ENCODE measurements at places on chromosomes 2 and 18.
A peak's percentile ranks its signal among the peaks of the same experiment; 100 is the strongest.

- DNase-seq = no peak
Measured at GRCh38 chr2:21282515-21282898, 158.7 kb downstream of the TDRD15 start.

DNA sequence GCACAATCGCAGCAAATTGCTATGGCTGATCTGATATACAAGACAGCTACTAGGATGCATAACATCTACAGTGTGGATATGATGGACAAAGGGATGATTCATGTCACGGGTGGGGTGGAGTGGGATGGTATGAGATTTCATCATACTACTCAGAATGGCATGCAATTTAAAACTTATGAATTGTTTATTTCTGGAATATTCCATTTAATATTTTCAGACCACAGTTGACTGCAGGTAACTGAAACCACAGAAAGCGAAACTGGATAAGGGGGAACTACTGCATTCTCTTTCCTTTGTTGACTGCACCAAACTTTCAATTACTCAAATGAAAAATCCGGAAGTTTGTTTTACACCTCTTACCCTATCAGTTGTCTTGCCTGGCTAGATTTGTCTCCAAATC lies 94.4 kb upstream of the NEUROD1 start:
- DNase-seq = no peak

DNA sequence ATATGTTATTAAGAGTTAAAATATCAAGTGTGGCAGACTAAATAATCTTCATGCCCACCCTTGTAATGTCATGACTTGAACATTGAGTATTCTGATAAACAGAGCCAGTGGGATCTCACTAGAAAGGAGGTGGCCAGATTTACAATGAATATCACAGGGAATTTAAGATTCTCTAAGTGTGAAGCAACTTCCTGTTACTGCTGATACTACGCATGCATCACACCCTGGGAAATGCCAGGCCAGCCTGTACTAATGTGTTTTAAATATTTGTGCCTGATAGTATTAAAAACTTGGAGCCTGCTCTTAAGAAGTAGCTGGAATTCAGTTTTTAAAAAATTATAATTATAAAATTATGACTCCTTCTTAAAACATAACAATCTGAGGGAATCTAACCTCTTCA lies 148.3 kb downstream of the LAMA3 start:
- no peak for DNase-seq

- no peak for DNase-seq
Measured at GRCh38 chr2:124450481-124450880, 425.4 kb downstream of the CNTNAP5 start.

- DNase-seq = no peak
Measured at GRCh38 chr2:236216711-236217110, 47.5 kb downstream of the ASB18 start.

- DNase-seq = no peak
Measured at GRCh38 chr18:9898792-9899549, 13.2 kb downstream of the TXNDC2 start.

DNA sequence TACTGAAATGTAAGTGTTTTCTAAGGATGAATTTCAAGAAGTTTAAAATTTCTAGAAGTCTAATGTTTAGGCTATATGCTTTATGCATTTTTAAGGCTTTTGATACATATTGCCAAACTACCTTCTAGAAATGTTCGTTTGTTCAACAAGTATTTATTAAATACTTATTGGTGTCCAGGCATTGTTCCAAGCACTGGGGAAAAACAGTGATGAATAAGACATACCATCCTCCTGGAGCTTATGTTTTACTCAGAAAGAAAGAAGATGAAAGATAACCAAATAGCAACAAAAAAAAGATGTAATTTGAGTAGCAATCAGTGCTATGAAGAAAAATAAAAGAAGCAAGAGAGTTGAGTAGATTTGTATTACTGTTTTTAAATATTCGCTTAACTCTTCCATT lies 692.9 kb downstream of the SLC4A3 start:
- no peak for DNase-seq

- no peak for DNase-seq
Measured at GRCh38 chr2:233996000-233996399, 54.5 kb upstream of the SPP2 start.

GRCh38 chr2:50097148-50097547 lies 934.8 kb downstream of the NRXN1 start:
- no peak for DNase-seq

- no peak for DNase-seq
Measured at GRCh38 chr2:142112757-142113221, 18.0 kb downstream of the LRP1B start.

DNA sequence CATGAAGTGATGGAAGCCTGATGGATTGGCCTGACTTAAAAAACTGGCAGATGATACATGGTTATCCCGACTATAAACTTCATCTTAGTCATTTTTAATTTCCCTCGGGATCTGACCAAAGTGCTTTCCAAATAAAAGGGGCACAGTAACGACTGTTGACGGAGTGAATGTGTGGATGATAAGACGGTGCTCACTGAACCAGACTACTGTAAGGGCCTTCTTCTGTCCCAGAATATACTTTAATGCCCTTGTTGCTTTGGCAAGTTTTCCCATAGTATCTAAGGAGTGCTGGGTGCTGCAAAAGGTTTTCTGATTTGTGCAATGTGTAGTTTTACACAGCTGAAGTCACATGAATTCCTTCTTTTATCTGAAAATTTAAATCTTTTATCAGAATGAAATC lies 373.5 kb downstream of the DSEL start:
- DNase-seq = no peak

DNA sequence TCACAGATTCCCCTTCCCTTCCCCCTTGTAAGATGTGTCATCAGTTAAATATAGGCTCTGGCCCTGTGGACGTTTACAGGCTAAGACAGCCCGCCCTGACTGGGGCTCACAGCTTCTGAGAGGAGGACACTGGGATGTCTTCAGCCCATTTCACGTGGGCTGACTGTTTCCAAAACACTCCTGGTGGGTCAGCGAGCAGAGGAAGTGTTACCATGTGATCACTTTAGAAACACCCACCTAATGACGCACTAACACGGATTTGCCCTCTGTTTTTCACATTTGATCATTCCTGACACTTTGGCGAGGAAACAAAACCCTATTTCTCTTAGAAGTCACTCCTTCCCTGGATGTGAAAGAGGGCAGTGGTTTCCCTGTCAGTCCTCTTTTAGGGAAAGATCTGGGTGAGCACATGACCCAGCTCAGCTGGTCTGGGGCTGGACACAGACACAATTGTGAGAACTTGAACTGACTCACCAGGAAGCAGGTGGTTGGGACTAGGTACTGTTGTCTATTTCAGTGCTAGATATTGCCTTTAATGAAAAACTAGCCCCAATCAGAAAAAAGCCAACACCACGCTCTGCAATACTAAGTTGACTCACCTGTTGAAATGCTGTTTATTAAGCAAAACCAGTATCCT lies 38.8 kb downstream of the BMP10 start:
- peak; percentile 56 for DNase-seq

- DNase-seq = no peak
Measured at GRCh38 chr2:49291619-49292018, 137.3 kb upstream of the FSHR start.

DNA sequence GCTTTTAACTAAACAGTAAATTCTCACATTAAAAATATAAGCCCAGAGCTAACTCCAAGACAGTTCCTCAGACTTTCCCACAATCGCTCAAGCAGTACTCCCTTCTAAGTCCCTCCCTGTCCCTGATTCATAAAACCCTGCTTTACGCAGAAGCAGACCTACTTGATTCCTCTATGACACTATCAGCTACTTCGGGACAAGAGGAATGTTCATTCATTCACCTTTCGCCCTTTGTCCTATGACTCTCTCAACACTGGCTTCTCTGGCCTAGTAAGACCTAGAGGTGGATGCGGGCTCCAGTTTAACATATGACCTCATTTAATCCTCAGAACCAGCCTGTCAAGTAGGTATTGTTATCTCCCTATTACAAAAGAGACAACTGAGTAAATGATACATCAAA lies 10.2 kb downstream of the LPIN2 start:
- DNase-seq = no peak

DNA sequence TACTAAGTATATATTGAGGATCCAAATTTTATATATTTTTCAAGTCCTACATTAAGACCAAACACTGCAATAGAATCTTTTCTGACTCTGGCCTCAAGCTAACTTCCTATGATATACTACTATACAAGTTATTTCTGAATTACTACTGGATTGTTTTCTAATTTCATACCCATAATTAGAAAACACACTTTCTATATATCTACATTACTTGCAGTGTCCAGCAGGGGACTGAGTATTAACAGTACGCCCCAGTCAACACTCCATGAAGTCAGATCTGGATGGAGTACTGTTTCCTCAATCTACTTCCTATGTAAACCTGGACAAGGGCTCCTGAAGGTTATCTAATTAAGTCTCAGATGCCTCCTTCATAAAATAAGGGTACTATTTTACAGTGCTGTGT lies 26.5 kb downstream of the RMP24 start:
- no peak for DNase-seq

DNA sequence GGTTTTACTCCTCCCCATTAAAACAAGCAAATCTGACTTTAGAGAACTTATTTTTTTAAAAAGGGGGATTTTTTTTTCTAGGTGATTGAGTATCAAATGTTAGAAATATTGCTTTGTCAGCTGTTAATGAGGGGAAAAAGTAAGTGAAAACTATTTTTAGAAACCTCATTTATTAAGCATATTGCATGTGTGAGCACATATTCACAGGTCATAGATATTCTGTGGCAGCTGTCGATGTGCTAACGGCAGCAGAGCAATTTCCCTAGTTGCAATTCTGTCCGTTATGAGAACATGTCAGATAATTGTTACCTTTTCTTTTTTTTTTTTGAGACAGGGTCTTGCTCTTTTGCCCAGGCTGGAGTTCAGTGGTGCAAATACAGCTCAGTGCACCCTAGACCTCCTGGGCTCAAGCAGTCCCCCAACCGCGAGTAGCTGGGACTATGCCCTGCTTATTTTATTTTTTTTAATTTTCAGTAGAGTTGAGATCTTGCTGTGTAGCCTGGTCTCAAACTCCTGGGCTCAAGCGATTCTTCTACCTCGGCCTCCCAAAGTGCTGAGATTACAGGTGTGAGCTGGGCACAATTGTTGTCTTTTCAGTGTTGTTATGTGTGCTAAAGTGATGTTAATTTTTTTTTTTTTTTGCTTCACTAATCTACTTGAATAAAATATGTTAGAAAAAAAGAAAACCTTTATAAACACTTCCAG lies 69.8 kb downstream of the MTA3 start:
- DNase-seq = no peak

GRCh38 chr2:10283106-10284062 lies 19.3 kb upstream of the HPCAL1 start:
- DNase-seq = no peak

DNA sequence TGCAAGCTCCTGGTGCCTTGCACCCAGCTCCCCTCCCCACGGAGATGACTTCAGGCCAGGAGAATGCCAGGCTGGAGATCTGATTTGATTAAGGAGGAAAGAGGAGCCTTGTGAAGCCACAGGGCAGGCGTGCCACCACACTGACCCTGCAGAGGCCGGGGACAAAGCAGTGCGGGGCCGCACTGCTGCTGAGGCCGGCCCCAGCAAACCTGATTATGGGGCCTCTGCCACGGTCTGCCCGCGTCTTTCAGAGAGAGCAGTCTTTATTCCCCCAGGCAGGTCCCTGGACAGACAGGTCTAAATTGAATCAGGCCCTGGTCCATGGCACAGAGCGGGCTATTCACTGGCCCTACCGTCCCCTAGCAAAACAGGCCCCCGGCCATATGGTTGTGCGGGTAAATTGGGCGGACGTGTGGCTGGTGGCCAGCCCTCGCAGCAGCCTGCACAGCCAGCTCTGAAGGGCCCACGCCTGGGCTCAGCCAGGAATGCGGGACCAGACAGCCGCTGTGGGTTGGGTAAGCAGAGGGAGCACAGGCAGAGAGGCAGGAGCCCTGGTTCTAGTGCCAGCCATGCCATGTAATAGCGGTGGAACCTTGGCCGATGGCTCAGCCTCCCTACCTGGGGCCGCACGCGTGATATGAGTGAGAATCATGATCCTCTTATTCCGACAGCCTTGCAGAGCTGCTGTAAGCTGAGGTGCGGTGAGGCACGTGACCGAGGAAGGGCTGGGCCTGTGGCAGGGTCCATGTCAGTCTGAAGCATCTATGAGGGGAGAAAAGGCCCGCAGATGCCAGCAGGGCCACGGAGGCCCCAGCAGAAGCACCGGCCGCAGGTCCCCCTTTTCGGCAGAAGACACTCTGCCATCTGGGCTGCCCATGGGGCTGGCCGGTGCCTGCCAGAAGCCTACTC lies 97.3 kb upstream of the MYCN start:
- DNase-seq = no peak

- no peak for DNase-seq
Measured at GRCh38 chr2:190382851-190383250, 25.3 kb upstream of the MFSD6 start.
